ENCODE measurements at places on chromosomes 1 and 21.

DNA sequence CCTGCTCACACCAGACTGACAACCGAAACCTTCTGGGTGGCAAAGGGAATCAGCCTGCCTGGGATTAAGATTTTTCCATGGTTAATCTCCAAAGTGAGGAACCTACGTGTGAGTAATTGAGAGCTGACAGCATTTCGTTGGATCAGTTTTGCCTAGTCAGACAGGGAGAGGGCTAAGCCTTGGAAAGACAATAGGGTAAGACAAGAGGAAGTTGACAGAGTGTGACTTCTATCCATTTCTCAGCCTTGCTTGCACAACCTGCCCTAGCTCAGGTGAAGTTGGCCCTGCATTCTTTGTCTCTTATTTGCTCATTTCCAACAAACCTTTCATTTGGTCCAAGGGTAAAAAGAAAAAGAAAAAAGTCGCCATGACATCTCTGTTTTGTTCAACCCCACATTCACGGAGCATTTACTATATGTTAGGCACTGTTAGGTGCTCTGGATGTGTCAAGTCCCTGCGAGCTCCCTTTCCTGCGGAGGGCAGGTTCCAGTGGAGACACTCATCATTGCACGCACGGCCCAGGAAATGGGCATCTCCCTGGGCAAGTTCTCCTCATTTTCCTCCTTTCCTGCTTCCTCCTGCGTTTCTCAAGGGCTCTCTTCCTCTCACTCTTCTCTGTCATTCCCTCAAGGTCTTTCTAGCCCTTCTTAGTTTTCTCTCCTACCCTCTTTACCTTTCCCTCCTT lies 23.3 kb downstream of the KIRREL1 start:
- no peak for DNase-seq

DNA sequence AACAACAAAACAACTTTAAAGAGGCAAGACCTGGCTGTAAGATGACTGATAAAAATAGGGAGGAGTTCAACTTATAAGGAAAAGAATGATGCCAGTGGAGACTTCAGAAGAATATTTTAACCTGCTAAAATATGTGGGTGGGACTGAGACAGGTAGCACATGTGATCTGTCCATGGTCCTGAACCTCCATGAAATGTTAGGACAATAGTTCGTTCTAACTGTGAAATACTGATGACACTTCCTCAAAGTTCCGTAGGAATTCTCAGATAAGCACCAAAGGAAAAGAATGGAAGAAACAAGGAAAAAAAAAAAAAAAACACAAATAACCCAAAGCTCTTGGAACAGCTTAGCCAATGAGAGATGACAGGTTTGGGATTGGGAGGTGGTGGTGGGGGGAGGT lies 44.7 kb downstream of the CDC42BPA start:
- no peak for DNase-seq

GRCh38 chr21:16040601-16041000 lies 310.8 kb downstream of the USP25 start:
- DNase-seq, result no peak

GRCh38 chr1:13628711-13629110 lies 45.1 kb downstream of the PDPN start:
- no peak for DNase-seq

DNA sequence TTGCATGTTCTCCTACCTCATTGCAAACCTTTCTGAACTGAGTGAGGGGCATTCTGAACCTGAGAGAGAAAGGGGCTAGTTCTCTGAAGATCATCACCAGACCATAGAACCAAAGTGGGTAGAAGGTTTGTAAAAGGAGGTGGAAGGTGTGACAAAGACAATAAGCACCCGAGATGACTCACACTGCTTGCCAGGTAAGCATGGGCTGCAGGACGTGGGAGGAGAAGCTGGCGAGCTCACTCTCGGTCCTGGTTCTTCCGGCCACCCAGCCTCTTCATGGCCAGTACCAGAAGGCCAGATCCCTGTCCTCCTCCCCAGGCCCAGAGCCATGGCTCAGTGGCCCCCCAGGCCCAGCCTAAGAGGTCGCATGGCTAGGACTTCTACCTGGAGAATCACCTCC lies 128.3 kb downstream of the TMEM53 start:
- DNase-seq, result no peak

DNA sequence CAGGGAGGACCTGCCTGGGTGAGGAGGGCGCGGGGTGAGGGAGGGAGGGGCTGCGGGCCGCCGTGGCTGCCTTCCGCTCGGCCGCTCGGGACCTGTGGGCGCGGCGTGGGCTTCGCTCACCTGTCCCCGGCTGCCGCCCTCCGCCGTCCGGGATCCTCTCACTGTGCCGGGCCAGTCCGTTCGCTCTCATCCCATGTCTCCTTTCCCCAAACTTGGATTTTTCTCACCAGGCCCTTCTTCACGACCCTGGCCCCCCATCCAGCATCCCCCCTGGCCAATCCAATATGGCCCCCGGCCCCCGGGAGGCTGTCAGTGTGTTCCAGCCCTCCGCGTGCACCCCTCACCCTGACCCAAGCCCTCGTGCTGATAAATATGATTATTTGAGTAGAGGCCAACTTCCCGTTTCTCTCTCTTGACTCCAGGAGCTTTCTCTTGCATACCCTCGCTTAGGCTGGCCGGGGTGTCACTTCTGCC lies 362 bp downstream of the ZBTB48 start:
- DNase-seq, result no peak

- peak; percentile 58 for DNase-seq
Observed at GRCh38 chr21:21163904-21164303, 165.7 kb downstream of the NCAM2 start.

DNA sequence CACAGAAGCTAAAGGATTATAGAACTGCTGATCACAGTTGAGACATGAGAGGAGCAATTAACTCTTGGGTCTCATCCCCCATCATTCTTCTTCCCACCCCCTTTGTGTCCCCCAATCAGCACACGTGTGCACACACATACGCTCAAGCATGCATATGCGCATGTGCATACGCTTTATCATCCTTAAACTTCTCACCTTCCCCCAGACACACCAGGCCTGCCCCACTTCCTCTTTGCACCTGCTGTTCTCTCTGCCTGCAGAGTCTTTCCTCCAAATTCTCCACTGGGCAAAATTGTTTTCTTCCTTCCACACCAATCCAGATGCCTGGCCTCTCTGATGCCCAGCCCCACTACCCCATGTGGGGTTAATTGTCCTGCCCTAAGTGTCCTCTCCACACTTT lies 13.0 kb upstream of the KCND3 start:
- DNase-seq, result no peak

GRCh38 chr1:209641832-209642172 lies 10.4 kb downstream of the LAMB3 start:
- DNase-seq, result no peak

- DNase-seq, result no peak
Observed at GRCh38 chr1:60637651-60638050, 444.7 kb upstream of the NFIA start.

GRCh38 chr1:42013881-42014470 lies 95.3 kb upstream of the HIVEP3 start:
- no peak for DNase-seq

DNA sequence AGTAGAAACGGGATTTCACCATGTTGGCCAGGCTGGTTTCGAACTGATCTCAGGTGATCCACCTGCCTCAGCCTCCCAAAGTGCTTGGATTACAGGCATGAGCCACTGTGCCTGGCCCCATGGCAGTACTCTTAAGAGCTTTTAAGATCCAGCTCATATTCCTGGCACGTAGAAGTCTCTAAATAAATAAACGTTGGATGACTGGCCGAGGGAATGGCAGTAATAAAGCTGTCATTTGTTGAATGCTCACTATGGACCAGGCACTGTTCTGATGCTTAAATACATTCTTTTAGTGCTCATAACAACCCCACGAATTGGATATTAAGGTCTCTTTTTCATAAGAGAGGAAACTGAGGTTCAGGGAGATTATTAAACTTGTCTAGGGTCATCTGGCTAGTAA lies 20.9 kb downstream of the UBIAD1 start:
- no peak for DNase-seq

GRCh38 chr1:24769656-24770651 lies 24.7 kb downstream of the CLIC4 start:
- no peak for DNase-seq

- no peak for DNase-seq
Observed at GRCh38 chr1:234372011-234372757, 1.1 kb upstream of the COA6 start.

DNA sequence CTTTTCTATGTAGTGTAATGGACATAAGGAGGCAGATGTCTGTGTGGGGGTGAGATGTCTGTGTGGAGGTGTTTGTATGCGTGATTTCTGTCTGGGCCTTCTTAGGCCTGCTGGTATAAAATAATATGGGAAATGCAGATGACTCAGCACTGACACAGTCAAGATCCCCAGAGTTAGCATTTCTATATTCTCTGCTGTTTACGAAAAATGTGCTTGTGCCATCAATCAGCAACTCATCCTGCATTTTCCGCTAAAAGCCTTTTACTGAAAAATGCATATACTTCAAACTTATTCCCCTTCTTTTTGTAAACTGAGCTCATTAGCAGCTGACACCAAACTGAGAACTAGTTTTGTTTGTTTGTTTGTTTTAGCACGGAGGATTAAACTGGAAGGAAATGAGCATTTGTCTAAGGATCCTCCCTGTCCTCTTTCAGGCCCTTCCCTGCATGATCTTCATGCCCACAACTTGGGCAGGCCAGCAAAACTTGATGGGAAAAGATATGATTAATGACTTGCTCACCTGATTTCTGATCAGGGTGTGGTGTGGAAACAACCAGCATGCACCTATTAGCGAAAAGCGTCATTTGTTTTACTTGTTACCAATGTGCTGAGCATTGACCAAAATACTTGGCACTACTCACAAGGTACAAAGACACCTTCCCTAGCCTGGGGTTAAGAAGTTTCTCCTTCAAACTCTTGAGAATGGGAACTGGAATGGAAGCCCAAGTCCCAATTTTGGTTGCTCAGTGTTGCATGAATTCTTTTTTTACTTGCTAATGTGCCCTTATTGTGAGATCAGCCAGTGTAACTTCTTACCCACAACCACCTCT lies 77.4 kb downstream of the NDUFS5 start:
- DNase-seq, result no peak

- peak; percentile 62 for DNase-seq
Observed at GRCh38 chr1:26289158-26290059, 9.5 kb downstream of the SH3BGRL3 start.

DNA sequence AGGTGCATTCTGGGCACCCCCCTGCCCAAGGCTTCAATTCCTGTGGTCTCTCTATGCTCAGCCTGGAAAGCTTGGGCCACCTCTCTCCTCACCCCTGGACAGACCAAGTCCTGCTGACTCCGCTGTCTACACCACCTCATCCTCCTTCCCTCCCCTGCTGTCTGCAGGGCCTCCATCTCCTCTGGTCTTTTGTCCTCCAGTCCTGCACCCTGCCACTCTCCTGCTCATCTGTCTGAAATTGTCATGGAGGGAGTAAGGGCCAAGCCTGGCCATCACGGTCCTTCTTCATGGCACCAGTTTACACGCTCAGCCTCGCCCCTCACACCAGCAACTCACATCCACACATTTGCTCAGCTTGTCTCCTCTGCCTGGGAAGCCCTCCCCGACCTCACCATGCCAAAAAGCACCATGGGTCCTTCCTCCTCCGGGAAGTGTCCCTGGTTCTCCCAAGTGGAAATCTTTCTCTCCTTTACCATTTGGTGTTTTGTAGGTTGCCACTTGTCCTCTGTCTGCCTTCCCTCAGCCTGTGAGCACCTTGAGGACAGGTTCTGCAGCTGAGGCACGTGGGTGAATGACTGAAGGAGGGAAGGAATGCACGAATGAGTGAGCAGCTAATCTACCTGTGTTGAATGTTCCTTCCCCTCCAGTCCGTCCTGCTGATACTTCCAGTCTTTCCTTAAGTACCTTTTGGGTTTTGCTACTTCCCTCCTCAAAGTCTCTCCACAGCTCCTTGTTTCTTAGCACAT lies 2.1 kb upstream of the SLC2A1 start:
- no peak for DNase-seq

- no peak for DNase-seq
Observed at GRCh38 chr1:8733484-8733883, 84.0 kb downstream of the RERE start.

DNA sequence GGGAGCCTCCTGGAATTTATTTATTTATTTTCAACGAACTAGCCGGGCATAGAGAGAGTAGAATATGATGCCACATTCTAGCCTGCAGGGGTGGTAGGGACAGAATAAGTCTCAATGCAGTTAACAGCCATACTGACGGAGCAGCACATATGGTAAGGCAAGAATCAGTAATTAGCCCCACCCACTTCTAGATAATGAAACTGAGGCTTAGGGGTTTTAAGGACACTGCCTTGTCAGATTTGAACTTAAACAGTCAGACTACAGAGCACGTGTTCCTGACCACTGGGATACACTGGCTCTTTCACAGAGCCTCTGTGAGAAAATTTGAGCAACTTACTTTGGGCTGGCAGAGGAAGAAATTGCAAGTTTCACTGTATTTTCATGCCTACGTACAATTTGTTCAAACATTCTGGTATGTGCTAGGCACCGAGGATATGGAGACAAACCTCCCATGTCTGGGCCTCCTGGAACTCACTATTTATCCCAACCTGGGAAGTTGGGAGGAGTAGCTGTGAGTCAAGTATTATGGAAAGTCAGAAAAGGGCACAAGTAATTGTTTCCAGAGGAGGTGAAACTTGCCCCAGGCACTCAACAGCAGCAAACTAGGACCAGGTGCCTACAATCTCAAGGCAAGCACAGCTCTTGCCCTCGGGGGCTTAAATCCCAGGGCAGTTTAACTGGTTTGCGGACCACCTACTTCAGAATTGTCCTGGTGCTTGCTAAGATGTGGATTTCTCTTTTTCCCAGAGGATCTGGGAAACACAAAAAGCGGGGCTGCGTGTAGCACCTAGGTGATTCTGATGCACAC lies 1.6 kb upstream of the CLIC4 start:
- no peak for DNase-seq

GRCh38 chr1:8197493-8198282 lies 120.2 kb upstream of the SLC45A1 start:
- DNase-seq, result peak; percentile 23

DNA sequence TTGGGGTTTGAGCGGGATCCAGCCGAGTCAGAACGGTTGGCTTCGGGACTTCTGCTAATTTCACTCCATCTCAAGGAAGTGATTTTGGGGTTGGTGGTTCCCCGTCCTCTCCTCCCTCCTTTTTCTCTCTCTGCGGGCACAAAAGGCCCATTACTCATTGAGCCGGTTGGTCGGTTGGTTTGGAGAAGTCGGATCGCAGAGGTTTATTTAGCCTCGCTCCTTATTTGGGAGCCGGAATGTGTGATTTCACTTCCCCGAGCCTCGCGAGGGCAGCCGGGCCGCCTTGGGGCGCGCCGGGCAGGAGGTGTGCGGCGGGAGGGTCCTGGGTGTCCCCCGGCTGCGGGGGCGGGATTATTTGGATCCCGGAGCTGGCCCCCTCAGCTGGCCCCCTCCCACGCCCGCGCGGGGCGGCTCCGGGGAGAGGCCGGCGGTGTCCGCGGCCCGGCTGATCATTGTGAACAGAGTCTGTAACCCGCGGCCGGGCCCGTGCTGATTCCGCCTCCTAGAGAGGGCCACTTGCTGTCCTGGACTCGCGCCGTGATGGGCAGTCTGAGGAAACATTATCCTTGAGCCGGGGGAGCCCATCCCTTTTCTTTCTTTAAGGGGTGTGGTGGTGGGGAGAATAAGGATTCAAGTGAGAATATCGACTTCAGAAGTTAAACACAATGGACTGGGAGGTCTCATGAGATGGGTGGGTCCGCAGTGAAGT lies 1.2 kb downstream of the MAPKAPK2 start:
- peak; percentile 69 for DNase-seq

Data from activated CD4-positive, alpha-beta T cell treated with anti-CD3 and anti-CD28 coated beads for 36 hours (primary cell).